ENCODE measurements at places on chromosomes 3 and 15.

DNA sequence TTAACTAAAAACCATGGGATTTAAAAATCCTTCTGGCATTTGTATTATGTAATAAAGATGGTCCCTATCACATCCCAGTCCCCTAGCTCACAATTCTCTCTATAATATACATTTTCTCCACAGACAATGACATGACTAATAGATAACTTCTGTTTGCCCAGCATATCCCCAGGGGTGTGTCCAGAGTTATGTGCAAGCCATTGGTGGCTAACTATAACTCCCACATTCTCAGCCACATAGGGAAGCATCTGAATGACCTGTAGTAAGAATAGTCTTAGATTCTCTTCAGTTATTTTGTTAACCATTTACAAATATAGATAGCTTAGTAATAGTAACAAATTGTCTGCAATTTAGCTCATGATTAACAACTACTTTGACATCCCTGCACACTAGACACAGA, 52.2 kb upstream of the RBSN start:
- peak; percentile 30 for DNase-seq

- DNase-seq: peak; percentile 74
These were observed 100.2 kb downstream of the FMN1 start for GRCh38 chr15:33094336-33094735.

GRCh38 chr3:44198284-44199269, 43.1 kb upstream of the TOPAZ1 start:
- DNase-seq: peak; percentile 68

DNA sequence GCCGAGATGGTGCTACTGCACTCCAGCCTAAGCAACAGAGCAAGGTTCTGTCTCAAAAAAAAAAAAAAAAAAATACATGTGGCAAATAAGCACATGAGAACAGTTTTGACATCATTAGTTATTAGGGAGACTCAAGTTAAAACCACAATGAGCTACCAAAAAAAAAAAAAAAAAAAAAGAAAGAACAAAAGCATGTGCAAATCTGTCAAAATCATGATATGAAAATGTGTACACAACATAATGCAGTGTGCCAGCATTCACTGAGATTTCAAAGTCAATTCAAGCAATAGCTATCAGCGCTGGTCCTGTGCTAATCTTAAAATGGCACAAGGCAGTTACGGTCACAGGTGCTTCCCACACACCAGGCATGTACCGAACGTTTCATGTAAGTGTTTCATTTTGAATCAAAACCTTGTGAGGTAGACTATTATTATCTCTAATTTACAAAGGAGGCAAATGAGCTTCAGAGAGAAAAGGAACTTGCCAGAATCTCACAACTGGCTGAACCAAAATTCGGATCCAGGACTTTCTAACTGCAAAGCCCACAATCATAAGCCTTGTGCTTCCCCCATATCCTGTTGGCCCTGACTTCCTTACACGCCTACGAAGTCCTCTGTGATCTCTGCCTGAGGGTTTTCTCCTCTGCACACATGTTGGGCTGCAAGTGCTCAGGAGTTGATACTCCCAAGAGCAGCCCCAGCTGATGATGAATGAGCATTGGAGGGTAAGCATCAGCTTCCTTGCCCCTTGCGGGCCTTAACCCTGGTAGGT, 200.1 kb upstream of the PROK2 start:
- DNase-seq: no peak

- DNase-seq: no peak
These were observed 780 bp upstream of the P4HTM start for GRCh38 chr3:48989126-48989795.

GRCh38 chr15:66957431-66957720, 108.0 kb upstream of the SMAD3 start:
- DNase-seq: no peak

DNA sequence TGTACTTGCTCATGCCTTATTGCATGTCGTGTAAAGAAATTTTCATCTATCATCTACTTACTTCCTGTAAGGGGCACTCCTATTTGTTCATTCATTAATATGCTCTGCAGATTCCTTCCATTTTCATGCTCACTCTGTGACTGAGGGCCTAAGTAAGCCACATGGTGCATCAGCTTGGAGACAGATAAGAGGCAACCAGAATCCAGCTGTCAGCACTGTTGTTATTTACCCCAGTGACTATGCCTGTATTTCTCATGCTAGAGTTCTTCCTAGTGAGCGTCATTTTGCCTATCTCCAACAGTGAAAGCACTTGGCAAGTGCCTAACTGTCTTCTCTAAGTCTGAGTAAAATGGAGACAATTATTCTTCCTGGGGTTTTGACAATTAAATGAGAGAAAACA, 124.8 kb upstream of the ABI3BP start:
- no peak for DNase-seq

GRCh38 chr3:72665701-72666446, 182.4 kb downstream of the SHQ1 start:
- DNase-seq: peak; percentile 21

DNA sequence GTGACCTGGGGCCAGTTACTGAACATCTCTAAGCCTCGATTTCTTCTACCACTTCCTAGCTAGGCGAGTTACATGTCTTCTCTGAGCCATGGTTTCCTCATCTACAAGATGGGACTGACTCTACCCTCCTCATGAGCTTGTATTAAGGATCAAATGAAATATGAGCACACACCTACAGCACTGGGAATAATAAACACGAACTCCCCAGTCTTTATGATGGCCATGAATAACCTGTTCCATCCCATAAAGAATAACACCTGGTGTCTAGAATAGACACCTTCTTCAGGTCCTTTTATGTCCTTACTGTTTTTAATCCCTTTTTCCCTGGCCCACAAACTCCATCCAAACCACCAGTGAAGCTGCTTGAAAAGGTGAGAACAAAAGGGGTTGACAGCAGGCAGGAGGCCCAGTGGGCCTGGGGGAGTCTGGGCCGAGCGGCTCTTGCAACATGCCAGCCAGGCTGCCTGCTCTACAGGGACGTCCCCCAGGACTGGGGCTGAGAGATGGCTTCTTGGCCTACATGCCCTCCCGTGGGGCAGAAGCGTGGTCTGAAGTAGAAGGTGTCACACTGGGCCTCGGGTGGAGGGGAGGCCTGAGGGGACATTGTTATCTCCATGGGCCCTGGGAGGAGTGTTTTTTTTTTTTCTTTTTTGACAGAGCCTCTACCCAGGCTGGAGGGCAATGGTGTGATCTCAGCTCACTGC, 178.2 kb downstream of the RAB11A start:
- DNase-seq: no peak

DNA sequence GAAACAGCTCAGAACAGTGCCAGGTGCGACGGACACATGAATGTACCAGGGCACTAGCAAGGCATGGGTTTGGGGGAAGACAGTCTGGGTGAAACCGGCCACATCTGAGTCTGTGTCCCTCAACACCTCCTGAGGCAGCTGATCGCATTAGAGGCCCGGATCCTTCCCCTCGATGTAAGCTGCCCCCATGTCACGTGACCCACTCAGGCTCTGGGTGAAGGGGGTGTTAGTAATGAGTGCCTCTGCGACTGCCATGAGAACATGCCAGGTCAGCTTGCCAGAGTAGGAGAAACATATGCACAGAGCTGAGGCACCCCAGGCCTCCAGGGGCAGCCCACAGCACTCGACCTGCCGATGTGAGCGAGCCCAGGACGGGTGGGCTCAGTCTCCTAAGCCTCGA, 29.7 kb downstream of the PRR23E start:
- DNase-seq: no peak

GRCh38 chr15:50257924-50258323, 7.6 kb downstream of the HDC start:
- DNase-seq: no peak

DNA sequence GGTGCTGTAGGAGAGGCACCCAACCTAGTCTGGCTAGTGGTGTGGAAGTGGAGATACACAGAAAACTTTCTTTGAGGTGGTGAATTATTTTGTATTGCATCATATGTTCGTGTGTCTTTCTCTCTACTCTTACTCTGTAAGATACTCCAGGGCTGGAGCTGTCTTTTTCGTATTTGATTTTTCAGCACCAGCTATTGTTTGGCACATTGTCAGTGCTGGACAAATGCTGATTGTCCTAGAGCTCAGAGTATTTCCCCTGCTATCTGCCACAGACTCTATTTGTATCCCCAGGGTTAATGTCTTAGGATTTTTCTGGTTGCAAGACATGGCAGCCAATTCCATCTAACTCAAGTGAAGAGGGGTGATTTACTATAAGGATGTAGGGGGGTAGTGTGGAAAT, 110.5 kb downstream of the SAMMSON start:
- no peak for DNase-seq

- peak; percentile 62 for DNase-seq
These were observed 35.3 kb downstream of the EFHB start for GRCh38 chr3:19898721-19899120.

DNA sequence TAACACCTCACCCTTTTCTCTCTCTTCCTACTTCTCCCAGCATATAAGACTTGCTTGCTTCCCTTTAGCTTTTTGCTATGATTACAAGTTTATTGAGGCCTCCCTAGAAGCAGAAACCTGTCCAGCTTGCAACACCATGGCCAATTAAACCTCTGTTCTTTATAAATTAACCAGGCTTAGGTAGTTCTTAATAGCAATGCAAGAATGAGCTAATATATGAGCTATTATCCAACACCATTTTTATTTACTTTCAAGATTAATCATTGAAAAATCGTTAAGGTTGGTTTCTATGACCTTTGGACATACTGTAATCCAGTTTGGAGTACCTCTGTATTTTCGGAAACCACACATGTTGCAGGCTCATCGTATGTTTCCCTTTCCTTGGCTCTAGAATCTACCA, 643.1 kb downstream of the ZPLD1 start:
- DNase-seq: no peak

DNA sequence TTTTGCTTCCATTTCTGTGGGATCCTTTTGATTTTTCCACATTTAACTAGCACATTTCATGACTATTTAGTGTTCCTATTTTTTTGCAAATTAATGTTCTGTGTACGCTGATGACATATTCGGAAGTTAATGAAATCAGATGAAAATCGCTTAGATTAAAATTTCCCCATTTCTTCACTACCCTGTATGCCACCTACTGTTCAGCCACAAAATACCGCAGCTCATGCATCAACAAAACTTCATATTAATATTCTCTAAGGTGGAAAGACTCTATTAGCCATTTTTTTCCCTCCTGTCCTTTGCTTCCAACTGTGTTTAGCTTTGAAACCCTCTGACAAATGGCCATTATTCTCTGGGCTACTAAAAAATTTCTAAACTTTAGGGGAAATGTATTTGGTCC, 300.6 kb downstream of the MECOM start:
- DNase-seq: no peak

DNA sequence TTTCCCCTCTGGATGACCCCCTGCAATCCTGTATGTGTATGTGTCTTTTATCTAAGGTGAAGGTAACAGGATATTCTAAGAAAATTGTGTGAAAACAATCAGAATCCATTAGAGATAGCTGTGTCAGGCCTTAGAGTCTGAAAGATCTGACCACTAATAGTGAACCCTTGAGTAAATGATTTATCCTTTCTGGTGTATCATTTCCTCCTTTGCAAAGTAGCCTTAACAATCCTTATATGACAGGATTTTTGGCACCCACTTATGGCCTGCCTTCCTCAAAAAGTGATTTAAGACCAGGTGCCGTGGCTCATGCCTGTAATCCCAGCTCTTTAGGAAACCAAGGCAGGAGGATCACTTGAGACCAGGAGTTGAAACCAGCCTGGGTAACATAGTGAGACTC, 110.2 kb downstream of the RBPMS2 start:
- DNase-seq: no peak

DNA sequence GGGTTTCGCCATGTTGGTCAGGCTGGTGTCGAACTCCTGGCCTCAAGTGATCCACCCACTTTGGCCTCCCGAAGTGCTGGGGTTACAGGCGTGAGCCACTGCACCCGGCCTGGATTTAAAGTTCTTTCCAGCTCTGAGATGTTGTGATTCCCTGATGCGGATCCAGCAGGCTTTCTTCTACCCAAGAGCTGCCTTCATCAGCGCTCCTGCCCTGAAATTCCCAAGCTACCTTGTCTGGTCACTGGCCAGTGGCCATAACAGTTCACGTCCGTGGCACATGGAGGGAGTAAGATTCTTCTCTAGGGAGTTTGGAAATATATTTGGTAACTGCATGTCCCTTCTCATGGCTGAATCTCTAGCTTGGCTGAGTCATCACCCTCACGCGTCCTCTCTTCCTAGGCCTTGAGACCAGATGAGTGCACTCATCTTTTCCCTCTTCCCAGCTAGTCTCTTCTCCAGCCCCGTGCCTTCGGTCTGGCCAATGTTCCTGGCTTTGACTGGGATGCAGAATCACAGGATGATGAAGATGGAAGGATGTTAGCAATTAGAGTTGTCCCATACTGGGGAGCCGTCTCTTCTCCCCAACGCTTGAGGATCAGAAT, 29.8 kb upstream of the APOD start:
- no peak for DNase-seq

GRCh38 chr3:126125341-126125740, 41.4 kb upstream of the SLC41A3 start:
- no peak for DNase-seq

DNA sequence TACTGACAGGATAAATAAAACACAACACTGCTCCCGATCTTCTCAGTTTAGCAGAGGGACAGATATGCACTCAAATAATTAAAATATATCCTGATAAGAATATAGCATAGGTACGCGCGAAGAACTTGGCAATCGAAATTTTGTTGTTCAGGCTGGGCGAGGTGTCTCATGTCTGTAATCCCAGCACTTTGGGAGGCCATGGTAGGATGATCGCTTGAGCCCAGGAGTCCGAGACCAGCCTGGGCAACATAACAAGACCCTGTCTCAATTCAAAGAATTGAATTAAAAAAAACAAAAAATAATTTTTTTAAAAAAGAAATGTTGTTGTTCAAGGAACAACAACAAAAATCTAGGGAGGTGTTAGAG, 7.6 kb downstream of the B2M start:
- DNase-seq: no peak

DNA sequence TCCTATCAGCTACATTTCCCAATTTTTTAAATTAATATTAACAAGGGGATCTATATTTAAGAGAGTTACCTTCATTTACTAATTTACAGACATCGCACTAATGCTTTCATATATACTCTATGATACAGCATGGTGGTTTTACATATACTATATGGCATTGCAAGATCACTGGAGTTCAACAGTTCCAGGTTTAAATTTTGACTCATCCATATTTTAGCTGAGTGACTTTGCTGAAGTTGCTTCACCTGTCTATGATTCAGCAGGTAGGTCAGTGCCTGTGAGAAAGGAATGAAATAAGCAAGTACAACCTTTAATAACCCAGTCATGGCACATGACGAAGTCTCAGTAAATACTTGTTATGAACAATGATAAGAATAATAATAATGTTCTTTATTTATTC, 211.1 kb downstream of the P3H2 start:
- DNase-seq: no peak

DNA sequence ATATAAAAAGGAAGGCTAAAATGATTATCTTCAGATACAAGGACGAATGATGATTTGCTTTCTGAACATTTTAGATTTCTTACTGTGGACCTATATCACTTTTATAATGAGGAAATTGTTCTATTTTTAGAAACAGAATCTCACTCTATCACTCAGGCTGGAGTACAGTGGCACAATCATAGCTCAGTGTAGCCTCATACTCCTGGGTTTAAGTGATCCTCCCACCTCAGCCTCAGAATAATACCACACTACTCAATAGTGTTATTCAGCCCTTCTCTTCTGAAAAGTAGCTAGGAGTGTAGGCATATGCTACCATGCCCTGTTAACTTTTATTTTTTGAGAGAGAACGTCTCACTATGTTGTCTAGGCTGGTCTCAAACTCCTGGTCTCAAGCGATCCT, 15.8 kb downstream of the DNAJC13 start:
- DNase-seq: no peak

GRCh38 chr3:108098003-108098370, 7.2 kb upstream of the CD47 start:
- DNase-seq: no peak
